ENCODE measurements at places on chromosomes 11 and 22.

GRCh38 chr11:6480299-6480914 lies 724 bp downstream of the ARFIP2 start:
- no peak for DNase-seq

DNA sequence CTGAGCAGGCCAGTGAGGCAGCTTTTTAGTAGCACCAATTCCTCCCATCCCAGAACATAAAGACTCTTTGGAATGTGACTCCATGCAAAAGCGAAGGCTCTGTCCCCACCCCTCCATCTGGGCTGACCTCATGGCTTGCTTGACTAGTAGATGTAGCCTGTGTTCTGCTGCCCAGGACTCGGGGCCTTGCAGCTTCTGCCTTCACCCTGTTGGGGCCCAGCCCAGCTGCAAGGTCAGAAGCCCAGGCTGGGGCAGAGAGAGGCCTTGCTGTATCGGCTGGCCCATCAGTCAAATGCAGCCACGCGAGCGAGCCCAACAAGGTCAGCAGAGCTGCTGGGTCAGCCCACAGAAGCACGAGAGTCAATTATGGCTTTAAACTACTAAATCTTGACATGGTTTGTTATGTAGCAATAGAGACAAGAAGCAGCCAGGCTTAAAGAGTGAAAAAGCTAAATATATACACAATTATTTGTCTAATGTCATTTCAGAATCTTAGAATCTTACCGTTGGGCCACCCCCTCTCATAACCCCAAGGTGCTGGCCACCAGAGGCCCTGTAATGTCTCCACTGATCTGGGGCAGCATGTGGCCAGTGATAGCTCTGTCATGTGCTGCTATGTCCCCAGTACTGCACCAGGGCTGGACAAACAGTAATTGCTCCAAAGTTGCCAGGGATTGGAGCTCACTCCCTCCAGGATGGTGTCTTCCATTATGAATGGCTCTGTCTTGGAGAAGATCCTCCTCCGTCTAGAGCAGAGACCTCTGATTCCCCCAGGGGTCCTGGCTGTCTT lies 10.4 kb upstream of the WNT11 start:
- no peak for DNase-seq

GRCh38 chr11:130776061-130776419 lies 140.2 kb downstream of the SNX19 start:
- DNase-seq, result no peak

DNA sequence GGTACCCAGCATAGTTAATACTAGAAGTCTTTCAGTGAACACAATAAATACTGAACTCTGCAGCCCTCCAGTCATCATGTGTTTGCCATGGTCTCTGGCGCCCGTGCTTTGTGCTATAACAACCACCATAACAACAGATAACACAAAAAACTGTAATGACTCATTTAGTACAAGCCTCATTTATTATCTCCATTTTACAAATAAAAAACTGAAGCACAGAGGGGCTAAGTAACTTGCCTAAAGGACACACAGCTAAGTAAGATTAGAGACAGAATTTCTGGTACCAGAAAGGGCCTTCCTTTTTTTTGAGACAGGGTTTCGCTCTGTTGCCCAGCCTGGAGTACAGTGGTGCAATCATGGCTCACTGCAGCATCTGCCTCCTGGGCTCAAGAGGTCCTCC lies 19.5 kb downstream of the RBFOX2 start:
- no peak for DNase-seq

DNA sequence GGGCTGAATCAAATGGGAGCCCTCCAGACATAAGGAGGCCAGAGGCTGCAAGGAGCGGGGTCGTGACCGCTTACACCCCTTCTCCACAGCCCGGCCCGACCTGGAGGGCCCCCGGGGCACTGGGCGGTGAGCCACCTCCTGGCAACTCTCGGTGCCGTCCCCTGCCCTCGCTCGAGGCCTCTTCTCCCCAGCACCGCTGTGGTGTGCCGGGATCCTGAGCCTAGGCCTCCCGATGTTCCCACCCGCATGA lies 432 bp upstream of the GP1BB start:
- no peak for DNase-seq

DNA sequence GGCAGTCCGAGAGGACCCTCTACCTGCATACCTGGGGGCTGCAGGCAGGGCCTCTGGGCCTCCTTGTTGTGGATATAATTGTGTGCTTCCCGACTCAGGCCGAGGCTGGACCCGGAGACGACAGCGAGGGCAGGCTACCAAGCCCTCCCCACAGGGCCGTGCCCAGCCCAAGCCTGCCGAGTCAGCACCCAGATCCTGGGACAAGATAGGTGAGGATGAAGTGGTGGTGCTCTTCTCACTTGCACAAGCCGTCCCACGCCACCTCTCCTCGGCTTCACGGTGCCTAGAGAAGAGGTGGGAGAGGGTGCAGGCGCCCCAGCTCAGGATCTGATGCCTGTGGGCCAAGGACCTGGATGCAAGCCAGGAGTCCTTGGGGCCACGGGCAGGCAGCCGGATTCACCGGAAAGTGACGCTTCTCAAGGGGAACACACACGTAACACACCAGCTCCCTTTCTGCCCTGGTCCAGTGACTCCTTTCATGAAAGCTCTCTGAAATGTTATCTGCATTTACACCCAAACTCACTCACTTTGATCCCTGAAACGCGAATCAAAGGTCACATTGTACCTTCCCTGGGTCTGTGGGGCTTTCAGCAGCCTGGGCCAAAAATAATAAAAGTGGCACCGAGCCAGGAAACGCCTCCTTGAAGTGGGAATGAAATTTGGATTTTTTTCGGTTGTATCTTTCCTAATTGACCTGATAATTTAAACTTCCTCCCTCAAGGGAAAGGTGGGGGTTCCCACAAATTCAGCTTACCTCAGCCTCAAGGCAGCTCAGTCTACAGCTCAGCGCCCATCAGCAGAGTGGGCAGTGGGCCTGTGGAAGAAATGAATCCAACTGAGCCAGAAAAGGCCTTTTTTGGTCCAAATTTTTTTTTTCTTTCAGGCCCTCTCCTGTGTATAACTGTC lies 1.1 kb upstream of the GNB1L start:
- peak; percentile 67 for DNase-seq

DNA sequence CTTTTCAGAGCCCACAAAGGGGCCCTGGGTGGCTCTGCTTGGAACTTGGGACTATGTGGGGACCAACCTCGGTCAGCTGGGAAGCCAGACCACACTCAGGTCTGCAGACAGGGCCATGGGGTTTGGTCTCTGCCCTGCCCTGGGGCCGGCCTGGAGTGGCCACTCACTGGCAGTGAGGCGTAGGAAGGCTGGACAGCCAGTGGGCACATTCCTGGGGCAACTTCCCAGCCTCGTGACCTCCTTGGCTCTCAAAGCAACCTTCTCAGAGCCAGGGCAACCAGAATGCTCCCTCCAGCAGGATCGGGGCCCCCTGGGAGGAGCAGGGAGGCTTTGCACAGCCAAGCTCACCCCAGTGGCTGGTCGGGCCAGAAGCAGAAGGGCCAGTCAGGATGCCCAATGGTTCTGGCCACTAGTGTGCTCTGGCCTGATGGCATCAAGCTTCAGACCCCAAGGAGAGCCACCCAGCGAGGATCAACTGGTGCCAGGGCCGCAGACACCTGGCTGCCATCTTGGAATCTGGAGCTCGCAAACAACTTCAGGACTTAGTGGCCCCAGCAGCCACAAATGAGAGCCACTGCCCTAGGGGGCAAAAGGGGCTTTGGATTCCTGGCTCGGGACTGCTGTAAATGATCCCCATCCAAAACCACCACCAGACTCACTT lies 87.1 kb downstream of the MYEOV start:
- DNase-seq, result no peak

- DNase-seq, result no peak
Measured at GRCh38 chr22:50621948-50622722, 5.8 kb downstream of the ARSA start.

- DNase-seq, result peak; percentile 51
Measured at GRCh38 chr11:57100638-57101331, 81.0 kb upstream of the LRRC55 start.

DNA sequence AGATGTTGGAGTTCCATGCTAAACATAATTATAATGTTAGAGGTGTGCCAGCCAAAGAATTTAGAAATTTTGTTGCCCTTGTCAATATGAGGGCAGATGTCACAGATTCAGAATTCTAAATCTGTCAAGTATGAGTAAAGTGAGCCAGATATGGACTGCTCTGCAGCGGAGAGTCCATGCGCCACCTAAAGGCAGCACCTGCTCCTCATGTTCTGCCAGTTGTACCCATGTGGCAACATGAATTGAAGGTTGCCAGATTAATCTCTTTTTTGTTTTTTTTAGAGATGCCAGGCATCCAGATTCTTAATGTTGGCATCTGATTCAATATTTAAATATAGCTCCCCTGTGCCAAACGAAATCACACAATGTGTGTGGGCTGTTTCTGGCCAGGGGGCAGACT lies 678.6 kb upstream of the ANO5 start:
- peak; percentile 14 for DNase-seq

DNA sequence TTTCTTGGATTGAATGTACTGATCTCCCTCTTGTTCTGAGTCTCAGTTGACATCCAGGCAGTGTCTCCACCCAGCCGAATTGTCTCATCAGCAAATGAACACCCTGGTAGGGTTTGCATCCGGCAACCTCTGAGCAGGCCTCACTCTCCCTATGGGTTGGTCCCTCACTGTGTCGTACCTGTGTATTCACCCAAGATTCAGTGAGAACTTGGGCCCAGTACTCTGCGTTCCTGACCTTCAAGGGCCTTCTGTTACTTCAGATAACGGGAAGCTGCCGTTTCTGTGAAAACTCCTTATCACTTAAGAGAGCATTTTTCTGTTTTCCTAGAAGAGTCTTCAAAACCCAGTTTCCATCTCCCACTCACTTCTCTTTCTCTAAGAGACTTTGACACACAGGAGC lies 915.6 kb downstream of the TBC1D22A start:
- no peak for DNase-seq

DNA sequence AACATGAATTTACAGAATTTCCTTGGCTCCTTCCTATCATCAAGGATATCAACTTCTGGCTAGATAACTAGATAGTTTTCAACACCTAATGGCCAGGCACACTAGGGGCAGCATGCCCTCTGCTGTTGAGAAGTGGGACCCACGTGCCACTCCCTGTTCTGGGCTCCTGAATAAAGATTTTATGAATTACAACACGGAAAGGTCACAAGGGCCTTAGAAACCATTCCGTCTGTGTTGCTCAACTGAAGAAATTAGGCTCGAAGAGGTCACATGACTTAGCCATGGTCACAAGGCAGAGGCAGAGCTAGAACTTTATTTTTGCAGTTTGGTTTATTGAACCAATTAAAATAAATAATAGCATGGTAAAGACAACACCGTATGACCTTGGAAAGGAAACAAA lies 36.0 kb downstream of the PRCP start:
- DNase-seq, result peak; percentile 18

- DNase-seq, result no peak
Measured at GRCh38 chr11:73157101-73158010, 15.2 kb upstream of the FCHSD2 start.

- no peak for DNase-seq
Measured at GRCh38 chr22:50730941-50731661, 6.9 kb upstream of the ACR start.

DNA sequence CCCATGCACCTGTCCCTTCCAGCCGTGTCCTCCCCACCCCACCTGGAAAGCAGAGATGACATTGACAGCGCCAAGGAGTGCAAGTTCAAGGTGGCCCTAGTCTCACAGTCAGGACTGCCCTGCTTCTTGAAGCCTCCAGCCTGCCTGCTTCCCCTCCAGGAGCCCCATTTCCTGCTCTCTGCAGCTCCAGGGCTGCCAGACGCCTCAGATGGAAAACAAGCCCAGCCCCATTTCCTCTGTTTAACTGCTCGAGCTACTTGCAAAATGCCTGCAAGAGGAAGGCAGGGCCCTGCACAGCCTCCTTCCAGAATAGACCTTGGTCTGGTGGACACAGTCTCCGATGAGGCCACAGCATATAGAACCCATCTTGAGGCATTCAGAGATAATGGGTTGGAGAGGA lies 5.0 kb upstream of the DGKZ start:
- DNase-seq, result no peak

DNA sequence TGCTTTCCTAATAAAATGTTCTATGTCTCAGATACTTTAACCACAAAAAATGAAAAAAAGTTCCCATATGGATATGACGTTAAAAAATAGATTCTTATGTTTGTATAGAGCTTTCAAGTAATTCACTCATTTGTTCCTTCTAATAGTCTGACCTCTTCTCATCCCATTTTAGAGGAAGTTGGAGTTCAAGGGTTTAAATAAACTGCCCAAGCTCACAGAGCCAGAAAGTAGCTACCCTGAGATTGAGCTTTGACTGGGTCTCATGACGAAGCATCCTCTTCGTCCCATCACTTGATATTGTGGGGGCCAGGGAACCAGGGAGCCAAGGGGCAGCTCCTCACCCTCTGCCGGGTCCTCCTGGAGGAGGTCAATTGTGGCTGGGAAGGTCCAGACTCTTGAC lies 116.3 kb downstream of the CCDC81 start:
- no peak for DNase-seq

DNA sequence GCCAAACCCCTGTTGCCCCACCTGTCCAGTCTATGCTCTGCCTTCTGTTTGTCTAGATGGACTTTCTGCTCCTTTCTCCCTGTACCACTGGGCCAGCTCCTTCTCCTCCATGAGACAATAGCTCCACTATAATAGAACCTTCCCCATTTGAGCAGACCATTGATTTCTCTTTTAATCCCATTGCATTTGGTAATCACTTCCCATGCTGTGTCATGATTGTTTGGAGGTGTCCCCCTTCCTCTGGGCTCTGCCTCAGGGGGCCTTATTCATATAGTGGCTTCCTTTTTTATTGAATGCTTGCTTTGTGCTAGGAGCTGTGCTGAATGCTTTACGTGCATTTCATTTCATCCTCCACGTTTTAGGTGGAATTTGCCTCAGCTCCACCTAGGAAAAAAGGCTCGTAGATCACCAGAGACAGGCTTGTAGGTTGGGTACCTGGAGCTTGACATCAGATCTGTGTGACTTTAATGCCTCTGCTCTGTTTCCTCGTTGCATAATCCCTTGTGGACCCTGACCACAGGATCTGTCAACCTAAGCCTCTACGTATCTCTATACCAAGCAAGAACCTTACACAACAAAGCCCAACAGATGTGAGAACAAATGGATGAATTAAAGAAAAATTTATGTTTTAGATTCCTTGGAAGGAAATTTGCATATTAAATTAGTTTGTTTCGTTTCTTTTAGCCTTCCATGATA lies 106.2 kb upstream of the RASSF10 start:
- DNase-seq, result no peak

DNA sequence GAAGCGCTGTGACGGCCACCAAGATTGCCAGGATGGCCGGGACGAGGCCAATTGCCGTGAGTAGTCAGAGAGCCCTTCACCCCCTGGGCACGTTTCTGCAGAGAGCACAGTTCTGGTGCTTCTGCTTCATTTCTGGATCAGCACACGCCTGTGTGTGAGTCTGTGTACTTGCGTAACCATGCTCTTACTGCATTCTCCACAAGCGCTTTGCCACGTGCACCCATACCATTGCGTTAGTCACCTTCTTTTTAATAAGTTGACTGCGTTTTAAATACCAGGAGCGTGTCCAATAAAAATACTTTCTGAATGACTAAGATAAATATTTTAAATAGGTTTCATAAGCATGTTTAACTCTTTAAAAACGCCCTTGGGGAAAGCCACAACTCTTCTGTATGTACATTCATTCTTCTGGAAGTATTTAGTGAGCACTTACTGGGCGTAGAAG lies 143.0 kb upstream of the SORL1-AS1 start:
- DNase-seq, result no peak

- no peak for DNase-seq
Measured at GRCh38 chr11:14101388-14101787, 138.9 kb downstream of the SPON1 start.
